ENCODE measurements at places on chromosomes 6 and 20. TPM values are rescaled to one million over a fixed set of nuclear protein-coding genes. Genes with fewer than 3 reads are reported as not detected.

Gene C6orf132
- total RNA-seq, result not detected

GRCh38 chr6:149694921-149695320 is 23.0 kb downstream of the LATS1 start:
- DNase-seq, result no peak

Gene SYTL3
- total RNA-seq, result 1.0 TPM

- no peak for DNase-seq
These were observed 121.6 kb upstream of the LGSN start for GRCh38 chr6:63441266-63441956.

DNA sequence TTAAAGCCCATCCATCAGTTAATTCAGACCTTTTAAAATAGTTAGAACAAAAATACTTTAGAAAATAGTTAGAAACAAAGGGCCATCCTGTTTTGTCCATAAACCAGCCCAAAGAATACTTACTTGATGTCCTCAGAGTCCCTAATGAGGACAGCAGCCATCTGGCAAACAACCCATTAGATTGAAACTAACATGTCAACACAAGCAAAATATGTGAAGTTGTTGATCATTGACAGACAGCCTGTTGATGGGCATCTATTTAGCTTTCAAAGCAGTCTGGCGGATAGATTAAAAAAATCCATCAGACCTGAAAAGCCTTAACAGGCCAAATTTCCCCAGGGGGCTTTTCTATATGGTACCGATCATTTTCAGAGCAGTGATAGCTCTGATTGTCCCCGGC is 154.2 kb upstream of the TSHZ2 start:
- no peak for DNase-seq

GRCh38 chr6:134238006-134238405 is 79.9 kb downstream of the SGK1 start:
- DNase-seq, result no peak

Gene ARMH2
- total RNA-seq, result not detected

- no peak for DNase-seq
These were observed 9.8 kb downstream of the NFATC2 start for GRCh38 chr20:51532577-51533191.

Gene OPN5
- not detected for total RNA-seq

Gene RAB23
- 19.9 TPM for total RNA-seq

Gene PPIL6
- total RNA-seq, result 1.0 TPM

- no peak for DNase-seq
These were observed 243.3 kb downstream of the ERMARD start for GRCh38 chr6:169994739-169995138.

Measured in H4 (cell line).